ENCODE measurements at places on chromosomes 1 and 21.

DNA sequence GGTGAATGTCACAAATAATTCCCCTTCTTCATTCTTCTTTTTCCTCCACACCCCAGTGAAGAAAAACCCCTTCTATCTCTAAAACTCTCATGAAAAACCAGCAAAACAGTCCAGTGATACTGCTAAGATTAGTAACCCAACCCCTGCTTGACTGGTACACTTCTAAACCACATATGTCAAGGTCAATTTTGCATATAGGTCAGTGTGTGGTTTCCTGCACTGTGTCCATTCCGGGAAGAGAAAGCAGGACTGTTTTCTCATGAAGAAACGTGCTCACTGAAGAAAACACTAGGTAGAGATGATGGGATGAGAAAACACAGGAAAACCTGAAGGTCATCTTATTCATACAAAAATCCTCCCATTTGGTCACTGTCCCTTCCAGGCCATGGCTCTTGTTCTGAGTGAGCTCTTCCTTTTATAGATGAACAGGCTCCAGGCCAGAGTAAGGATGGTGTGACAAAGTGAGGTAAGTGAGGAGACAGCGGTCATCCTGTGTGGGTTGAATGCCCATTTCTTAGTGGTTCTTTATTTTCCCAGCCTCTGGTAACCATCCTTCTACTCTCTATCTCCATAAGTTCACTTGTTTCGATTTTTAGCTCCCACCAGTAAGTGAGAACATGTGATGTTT, 122.7 kb downstream of the FASLG start:
- DNase-seq: no peak

- DNase-seq: no peak
Measured at GRCh38 chr1:208855403-208855802, 611.2 kb upstream of the PLXNA2 start.

- DNase-seq: no peak
Measured at GRCh38 chr21:32329776-32330175, 31.1 kb downstream of the MRAP start.

DNA sequence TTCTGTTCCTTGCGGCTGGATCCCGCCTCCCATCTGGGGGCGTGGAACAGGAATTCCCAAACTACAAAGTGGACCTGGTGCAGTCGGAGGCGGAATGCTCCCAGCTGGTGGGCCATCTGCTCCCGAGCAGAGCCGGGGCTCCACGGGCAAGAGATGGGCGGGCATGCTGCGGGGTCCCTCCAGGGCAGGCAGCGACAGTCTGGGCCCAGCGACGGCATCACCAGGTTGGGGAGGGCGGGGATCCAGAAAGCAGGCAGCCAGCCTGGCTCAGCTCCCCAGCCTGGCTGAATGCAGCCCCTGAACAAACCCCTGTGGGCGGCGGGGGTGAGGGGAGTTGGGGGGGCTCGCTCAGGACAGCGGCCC, 3.6 kb downstream of the MEGF6 start:
- DNase-seq: no peak

- no peak for DNase-seq
Measured at GRCh38 chr1:111422546-111423391, 4.8 kb downstream of the OVGP1 start.

DNA sequence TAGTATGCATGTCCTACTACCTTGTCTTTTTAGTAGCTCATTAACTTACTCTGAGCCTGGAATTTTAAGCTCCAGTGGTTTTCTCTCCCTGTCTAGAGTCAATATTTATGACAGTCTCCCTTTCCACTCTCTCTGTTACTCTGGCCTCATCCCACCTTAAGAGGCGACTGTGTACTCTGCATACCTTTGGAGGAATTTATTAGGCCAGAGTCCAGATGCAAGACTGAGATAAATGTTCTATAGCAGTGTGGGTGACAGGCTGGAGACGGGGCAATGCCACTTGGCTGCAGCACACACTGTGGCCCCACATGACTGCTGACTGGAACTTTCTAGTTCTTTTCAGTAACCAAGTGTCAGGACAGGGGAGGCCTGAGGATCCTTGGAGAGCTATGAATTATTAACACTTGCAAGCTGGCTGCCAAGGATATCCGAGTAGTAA, 4.1 kb upstream of the PDZK1 start:
- no peak for DNase-seq

Measured in nucleus accumbens (tissue), 56 donors.